ENCODE measurements at places on chromosomes 3 and 15.

DNA sequence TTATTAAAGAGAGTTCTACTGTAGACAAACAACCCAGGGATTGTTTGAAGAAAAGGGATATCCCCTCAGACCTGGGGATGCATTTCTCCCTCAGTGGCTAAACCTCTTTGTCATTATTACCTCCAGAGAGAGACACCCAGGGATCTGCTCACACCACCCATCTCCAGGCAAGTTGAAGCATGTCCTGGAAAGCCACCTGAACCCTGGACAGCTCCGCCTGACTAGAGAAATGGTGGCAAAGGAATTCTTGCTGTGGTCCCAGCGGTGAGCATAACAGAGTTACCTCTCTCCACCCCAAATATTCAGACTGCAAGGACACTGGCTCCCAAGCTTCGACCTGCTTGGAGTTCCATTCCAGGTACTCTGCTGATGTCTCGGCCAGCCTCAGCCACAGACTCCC lies 320.2 kb downstream of the RORA start:
- DNase-seq = no peak

DNA sequence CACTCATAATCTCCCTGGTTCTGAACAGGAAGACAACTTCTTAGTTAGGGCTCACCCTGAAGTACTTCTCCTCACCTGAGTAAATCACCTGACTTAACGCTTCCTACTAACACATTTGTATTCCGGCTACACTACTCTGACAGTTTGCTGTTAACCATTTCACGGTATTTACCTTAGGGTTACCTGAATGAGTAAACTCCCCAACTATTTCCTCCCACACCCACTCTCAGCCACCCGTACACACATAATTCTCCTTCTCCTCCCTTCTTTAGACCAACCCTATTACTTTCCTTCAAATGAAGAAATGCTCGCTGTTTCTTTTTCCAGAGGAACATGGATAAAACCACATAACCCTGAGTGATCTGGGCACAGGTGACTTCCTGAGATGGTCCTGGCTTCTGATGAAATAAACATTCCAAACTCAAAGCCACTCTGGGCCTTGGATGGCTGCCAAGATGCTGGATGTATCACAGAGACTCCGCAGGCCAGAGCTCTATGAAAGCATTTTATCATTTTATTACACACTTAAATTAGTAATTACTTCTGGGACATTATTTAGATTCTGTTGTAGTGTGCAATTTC lies 183.6 kb upstream of the ATP11B start:
- DNase-seq = no peak

DNA sequence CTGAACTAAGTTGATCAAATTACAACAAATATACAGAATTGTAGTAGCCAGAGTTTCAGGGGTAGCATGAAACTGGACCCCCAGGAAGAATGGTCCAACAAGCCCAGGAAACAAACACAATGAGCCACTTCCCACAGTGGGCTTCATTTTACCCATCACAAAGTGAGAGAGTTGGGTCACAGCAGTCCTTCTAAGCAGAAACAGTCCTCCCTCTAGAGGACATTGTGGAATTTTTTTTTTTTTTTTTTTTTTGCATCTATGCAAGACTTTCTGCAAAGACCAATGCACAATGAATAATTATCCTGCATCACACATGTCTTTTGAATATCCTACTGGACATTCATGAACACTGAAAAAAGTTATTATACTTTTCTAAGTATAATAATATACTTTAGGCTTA lies 73.8 kb upstream of the ATP13A5 start:
- DNase-seq = no peak

- DNase-seq = no peak
Measured at GRCh38 chr3:113437411-113437810, 3.9 kb downstream of the CFAP44 start.

DNA sequence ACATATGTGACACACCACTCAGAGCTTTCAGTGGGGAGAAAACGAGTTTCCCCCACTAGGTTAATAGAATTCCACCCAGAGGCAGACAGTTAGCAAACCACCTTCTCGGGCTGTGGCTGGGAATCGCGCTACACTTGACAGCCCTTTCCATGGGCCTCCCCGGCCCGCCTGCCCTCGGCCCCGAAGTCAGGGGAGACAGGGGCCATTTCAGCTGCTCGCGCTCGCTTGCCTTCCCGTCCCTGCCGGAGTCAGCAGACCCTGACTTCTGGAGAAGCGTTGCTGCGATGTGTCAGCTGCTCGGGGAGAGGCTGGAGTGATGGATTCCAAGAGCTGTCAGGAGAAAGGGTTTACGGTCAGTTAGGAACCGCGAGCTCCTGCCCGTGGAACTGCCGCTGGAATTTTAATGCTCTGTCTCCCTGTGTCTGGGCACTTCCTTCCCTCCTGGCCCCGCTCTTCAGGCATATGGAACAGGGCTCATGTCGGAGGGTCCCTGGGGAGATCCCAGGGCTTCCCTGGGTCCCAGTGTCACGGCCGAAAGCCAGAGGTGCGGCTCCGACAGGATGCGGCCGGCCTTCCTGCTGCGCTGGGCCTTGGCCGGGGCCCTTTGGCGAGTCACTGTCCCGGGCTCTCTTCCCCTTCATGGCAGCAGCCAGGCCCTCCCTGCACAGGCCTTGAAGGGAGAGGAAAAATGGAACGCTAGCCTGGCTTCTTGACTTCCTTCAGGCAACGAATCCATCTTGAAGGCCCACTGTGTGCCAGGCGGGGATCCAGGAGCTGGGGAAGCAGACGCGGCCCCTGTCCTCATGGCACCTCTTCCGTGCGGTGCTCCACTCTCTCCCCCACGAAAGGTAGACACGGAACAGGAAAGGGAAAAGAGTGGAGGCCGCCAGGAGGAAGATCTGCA lies 38.4 kb upstream of the VPS8 start:
- no peak for DNase-seq

GRCh38 chr3:131898346-131898745 lies 136.5 kb downstream of the CPNE4 start:
- no peak for DNase-seq
